ENCODE measurements at places on chromosomes 7 and 10.

- no peak for DNase-seq
Observed at GRCh38 chr7:112880818-112881418, 90.7 kb upstream of the TMEM168 start.

GRCh38 chr7:2289111-2289586 lies 25.1 kb downstream of the SNX8 start:
- no peak for DNase-seq

DNA sequence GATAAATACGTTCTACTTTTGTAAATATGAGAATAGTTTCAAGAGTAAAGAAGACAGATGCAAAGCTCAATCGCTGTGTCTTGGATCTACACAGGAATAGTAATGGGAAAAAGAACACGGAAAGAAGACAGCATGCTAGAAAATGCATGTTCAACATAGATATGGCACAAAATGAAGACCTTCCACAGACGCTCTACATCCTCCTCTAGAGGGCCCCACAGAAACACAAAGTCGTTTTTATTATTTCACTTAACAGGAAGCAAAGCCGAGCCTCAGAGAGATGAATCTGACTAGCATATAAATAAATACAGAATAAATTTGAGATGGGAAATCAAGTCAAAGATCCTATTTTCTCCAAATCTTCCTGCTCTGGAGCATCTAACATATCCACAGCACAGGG lies 292.6 kb downstream of the PARD3 start:
- no peak for DNase-seq

DNA sequence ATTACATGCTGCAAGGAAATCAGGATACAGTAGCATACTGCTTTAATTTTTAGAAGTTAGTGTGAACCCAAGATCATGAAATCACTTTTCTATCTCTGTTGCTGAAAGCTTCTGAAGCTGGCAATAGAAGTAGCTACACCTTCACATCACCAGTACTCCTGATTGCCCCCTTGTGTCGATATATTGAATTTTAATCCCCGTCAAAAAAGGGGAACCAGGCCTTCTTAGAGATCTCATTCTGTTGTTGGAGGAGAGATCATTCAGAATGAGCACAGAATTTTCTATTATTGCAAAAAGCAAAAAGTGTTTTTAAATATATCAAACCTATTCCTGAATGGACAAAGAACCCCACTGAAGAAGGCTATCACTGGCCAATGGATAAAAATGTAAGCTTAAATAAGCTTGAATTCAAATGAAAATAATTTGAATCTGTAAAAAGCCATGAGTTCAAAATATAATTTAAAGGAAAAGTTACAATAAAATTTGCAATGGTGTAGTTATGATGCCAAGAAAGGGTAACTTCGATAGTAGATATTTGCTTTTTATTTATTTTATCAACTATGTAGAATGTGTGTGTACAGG lies 39.7 kb upstream of the TEX47 start:
- no peak for DNase-seq

DNA sequence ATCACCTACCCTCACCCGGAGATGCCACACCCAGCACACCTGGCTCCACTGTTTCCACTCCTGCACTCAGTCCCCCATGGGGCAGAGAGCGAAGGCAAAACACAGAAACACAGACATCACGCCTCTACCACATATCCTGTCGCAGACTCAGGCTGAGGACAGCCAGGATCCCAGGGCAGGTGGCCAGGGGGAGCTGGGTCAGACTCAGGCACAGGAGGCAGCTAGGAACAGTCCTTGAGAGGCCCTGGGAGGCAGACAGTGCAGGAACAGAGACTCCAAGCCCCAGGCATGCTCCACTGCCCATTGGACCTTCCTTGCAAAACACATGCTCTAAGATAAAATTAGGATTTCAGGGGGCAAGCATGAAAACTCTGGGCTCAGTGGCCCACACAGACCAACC lies 154.4 kb upstream of the C7orf33 start:
- no peak for DNase-seq

GRCh38 chr10:13527864-13528122 lies 1.0 kb downstream of the BEND7 start:
- DNase-seq, result no peak

DNA sequence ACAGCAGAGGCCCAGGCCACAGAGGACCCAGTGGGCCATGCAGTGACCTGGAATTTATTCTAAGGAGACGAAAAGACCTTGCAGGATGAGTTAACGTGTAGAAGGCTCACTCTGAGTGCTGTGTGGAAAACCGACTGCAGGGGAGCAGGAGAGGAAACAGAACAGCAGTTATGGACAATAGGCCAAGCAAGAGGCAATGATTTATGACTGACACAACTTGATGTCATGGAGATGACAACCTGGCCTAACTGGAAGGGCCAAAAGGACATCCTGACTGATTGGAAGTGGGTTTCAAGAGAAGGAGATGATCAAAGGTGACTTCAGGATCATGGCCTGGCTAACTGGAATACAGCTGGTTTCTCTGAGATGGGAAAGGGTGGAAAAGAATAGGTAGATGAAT lies 70.2 kb upstream of the RAPGEF5 start:
- no peak for DNase-seq

DNA sequence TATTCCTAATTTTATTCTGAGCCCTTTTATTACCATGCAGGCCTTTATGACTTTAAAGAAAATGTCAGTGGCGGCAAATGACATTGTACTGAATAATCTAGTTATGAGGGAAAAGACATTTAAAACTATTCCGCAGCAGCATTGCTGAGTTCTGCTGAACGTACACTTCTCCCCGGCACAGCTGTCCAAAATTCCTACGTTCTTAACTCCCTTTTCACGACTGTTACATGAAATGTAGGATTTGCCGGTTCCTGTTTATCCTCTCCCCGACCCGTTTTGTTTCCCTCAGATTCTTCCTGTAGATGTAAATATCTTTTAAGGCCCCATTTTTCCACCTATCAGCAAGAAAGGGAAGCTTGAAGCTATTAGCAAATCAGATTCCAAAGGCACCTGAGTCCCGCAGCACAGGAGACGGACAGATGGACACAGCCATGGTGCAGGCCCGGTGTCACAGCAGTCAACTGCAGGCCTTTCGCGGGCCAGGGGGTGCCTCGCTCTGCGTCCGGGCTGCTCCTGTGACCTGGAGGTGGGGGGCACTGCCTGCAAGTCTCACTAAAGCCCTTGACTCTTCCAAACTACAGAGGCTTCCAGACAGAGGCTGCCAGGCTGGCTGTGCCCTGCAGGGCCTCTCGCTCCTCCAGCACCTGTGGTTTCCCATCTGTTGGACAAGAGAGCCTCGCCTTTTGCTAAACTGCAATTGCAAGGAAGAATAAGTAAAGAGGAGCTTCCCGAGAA lies 485.0 kb upstream of the MGMT start:
- DNase-seq, result no peak

- DNase-seq, result no peak
Observed at GRCh38 chr10:34061841-34062240, 727.4 kb upstream of the NRP1 start.

- DNase-seq, result no peak
Observed at GRCh38 chr7:91149341-91150246, 114.6 kb upstream of the FZD1 start.

DNA sequence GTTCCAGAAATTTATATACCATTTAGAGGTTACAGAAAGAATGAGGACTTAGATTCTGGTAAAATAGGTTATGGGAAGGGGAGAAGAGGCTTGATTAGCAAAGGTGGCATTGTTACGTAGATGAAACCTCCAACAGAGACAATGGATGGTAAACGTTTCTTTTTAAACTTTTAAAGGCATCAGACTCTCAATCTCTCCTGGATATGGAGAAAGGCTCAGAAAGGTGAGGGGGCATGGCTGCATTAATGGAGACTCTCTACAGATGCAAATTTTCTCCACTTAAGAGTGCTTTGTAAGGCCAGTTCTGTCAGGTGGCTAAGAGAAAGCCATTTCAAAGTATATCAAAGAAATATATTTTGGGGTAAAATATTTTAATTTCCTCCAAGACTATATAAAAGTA lies 240.9 kb upstream of the PTER start:
- DNase-seq, result no peak

GRCh38 chr7:147478796-147479195 lies 1111.8 kb upstream of the C7orf33 start:
- DNase-seq, result no peak

DNA sequence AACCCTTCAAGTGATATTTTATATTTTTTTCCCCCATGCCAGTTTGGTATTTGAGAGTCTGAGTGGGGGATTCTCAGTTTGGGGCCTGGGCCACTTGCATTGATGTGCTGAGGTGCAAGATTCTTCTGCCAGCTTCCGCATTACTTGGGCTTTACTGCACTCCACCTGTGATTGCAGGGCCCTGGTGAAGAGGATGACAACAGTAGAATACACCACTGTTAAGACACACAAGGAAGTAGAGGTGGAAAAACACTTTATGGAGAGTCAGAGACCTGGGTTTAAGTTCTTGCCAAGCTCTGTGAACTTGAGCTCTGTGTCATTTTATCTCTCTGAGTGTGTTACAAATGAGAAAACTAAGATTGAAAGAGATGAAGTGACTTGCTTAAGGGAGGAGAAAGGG lies 209.4 kb downstream of the LRMDA start:
- DNase-seq, result no peak

GRCh38 chr10:72386916-72387586 lies 32.3 kb upstream of the DNAJB12 start:
- no peak for DNase-seq

DNA sequence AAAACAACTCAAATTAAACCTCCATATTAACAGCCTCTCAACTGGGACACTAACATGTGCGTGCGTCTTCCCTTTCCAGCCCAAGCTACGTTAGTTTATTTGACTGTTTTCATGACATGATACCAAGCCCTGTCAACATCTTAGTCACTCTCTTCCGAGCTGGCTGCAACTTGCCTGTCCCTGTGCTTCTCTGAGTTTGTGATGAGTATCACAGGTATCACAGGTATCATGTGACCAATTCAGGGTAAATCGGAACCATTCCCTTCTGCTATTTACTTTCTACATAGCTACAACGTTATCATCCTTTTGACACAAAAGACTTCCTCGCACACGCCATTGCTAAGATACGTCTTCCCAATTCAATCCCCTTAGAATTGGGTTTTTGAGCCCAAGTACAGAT lies 70.2 kb downstream of the CAV1 start:
- no peak for DNase-seq

DNA sequence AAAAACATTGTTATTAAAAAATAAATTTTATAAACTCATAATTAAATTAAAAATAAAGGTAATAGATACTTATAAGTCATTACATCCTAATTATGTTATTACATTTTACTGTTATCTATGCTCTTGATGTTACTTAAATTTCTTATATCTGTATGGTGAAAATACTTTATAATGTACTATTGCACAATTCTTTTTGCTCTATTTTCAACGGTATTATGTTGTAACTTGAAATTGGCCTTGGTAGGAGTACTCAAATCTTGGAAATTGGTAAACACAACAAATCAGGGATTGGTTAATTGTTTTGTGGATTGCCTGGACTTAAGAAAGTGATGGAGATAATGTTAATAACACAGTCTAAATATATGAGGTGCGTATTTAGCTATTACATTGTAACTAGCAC lies 273.3 kb downstream of the MDFIC start:
- no peak for DNase-seq

DNA sequence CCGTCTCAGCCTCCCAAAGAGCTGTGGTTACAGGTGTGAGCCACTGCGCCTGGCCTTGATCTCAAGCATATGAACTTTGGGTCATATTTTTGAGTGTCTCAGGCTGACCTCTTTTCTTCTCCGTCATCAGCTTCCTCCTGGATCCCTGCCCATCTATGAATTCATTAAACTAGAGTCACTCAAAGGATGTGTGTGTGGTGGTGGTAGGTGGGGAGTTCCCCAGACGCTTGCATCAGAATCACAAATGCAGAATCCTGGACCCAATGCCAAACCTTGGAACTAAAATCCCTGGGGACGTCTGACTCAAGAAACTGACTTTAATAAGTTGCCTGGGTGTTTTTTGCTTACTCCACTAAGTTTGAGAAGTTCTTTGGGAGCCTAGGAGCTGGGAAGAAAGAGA lies 6.7 kb upstream of the CREB5 start:
- no peak for DNase-seq

- DNase-seq, result no peak
Observed at GRCh38 chr7:1558181-1558811, 2.3 kb upstream of the TMEM184A start.

DNA sequence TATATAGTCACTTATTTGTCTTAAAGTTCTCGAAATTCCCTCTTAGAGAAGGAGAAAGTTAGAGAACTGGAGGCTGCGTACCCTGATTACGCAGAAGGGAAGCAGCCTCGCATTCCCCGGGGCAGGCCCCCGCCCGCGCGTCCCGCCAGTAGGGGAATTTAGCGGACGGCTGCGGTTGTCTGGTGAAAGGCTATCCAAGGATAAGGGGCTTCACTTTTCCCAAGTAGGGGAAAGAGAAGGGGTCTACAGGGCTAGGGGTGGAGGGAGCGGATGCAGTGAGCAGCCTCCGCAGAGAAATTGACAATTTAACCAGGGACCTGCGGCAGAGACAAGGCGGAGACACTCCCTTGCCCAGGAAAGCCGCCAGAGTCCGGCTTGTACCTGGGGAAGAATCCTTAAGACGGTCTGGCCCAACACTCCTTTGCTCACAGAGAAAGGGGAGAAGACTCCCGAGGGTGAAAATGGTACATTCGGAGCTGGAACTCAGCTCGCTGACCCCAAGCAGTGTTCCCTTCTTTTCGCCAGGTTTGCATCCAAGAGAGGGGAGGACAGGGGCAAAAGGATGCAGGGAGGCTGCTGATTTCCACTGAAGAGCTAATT lies 994 bp upstream of the MAGI2 start:
- DNase-seq, result no peak

DNA sequence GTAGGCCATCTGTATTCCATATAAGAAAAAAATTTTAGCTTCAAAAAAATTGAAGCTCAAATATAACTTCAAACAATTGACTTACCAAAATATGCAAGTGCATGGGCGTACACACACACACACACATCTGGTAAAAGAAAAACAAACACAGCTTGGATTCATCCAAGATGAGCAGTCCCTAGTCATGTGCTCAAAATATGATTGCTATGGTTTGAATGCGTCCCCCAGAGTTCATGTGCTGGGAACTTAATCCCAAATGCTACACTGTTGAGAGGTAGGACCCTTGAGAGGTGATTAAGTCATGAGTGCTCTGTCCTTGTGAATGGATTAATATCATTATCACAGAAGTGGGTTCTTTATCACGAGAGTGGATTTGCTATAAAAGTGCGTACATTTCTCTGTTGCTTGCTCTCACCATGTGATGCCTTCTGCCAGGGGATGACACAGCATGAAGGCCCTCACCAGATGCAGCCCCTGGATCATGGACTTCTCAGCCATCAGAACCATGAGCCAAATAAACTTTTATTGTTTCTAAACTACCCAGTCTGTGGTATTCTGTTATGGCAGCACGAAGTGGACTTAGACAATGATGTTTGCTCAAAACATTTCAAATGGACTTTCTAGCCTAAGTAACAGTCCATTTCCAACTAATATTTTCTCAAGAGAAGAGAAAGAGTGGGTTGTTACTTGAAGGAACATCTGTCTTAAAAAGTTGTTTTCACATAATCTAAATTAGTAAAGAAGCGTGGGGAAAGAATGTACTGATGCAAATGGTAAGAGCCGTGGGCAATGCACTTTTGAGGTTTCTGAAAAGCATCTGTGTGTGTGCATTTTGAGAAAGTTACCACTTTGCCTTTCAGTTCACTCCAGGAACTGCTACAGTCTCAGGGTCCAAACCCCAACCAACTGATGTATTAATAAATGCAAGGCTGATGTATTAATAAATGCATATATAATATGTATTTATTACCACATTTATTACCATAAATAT lies 15.1 kb upstream of the SVIL start:
- no peak for DNase-seq

GRCh38 chr10:21292763-21293517 lies 232.5 kb downstream of the SKIDA1 start:
- DNase-seq, result no peak
